ENCODE measurements at places on chromosomes 7 and 10. TPM values are rescaled to one million over a fixed set of nuclear protein-coding genes. Genes with fewer than 3 reads are reported as not detected.

GRCh38 chr10:88932539-88933256 lies 19.9 kb downstream of the ACTA2 start:
- H3K27me3 ChIP-seq: no peaks in the 10 kb centered on the region
- H3K4me3 ChIP-seq: no peak overlapping the region
- no peak overlapping the region for H3K27ac ChIP-seq
- H3K4me1 ChIP-seq: no peaks in the 10 kb centered on the region

- no peak for DNase-seq
- no peak overlapping the region for H3K27ac ChIP-seq
- no peaks in the 10 kb centered on the region for H3K4me1 ChIP-seq
- H3K36me3 ChIP-seq: no peaks in the 10 kb centered on the region
- H3K4me3 ChIP-seq: no peak overlapping the region
Measured at GRCh38 chr7:86320889-86321288, 322.8 kb upstream of the GRM3 start.

DNA sequence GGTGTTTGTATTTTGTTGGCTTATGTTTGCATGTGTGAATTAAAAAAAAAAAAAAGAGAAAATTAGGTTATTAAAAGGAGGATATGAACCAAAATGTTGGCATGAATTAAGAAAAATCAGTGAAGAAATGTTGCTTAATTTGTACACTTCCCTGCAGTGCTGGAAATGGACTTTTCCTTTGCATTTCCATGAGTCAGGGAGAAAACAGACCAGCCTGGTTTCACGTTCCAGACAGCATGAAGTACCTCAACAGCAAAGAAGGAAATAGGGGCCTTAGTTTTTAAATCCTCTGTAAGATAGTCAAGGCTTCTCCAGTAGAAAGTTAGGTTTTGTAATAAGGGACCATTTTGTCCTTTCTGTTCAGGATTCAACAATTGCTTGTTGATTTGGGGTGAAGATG lies 159.7 kb downstream of the CELF2 start:
- DNase-seq: no peak
- H3K4me1 ChIP-seq: peaks cover 70% of the 10 kb centered on the region
- peaks cover 32% of the 10 kb centered on the region for H3K36me3 ChIP-seq
- no peak overlapping the region for H3K4me3 ChIP-seq

GRCh38 chr7:756231-756927 lies 29.3 kb upstream of the PRKAR1B start:
- peaks cover 41% of the 10 kb centered on the region for H3K36me3 ChIP-seq
- H3K4me3 ChIP-seq: no peak overlapping the region
- H3K27me3 ChIP-seq: no peaks in the 10 kb centered on the region
- DNase-seq: no peak

RSPH10B gene
- not detected for total RNA-seq

MYOF gene
- 6.4 TPM for total RNA-seq
